ENCODE measurements at places on chromosomes 13 and 19. TPM values are rescaled to one million over a fixed set of nuclear protein-coding genes. Genes with fewer than 3 reads are reported as not detected.

The THSD8 gene
- not detected for total RNA-seq

The ITM2B gene
- 345 TPM for total RNA-seq

The PPP5C gene
- total RNA-seq: 96.1 TPM

DNA sequence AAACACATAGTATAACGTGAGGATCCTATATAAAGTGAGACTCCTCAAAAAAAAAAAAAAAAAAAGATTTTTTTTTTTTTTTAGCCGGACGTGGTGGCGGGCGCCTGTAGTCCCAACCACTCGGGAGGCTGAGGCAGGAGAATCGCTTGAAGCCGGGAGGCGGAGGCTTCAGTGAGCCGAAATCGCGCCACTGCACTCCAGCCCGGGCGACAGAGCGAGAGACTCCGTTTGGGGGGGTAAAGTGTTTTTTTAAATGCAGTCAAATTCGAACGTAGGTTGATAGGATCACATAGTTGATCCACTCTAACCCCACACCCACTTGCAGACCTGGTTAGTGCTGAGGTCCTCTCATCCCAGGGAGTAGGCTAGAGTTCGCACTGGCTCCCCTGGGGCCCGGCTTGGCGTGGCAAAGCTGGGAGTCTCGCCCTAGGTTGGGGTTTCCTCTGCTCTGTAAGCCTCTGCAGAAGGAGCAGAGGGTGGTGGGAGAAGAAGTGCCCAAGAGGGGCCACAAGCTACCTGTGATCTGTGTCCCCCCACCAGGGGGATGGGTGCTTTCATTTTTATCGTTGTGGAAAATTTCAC, 6.5 kb downstream of the RNF225 start:
- H3K4me1 ChIP-seq: peaks cover 10% of the 10 kb centered on the region
- no peak overlapping the region for H3K27ac ChIP-seq
- no peak for DNase-seq
- peak overlapping the region; percentile 67 for H3K4me3 ChIP-seq

DNA sequence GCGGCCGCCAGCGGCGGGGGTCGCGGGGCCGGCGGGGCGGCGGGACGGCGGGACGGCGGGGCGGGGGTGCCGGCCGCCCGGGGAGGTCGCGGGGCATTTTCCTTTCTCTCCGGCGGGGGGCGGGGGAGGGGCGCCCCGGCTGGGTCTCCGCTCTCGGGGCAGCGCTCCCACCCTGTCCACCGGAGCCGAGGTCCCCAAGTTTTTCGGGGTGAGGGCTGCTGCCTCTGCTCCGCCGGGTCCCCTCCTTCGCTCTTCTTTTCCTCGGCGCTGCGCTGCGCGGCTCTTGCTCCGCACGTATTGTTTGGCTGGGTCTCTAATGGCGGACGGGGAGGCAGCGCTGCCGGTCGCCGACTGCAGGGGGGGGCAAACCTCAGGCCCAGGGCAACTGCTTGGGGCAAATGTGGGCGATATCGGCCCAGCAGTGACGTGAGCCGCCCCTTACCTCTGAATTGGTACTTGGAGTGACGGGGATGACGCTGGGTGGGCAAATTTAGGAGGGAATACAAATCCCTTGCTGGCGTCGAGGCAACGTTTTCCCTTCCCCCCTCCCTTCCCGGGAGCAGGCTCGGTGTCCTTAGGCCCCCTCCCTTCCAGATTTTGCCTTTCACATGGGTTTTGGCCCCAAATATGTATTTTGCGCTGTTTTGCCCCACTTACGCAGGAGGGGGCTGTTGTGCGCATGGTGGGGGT, 759 bp downstream of the ZMYM2 start:
- H3K27ac ChIP-seq: peak overlapping the region; percentile 99
- H3K27me3 ChIP-seq: no peaks in the 10 kb centered on the region
- no peak for DNase-seq
- no peaks in the 10 kb centered on the region for H3K4me1 ChIP-seq
- no peaks in the 10 kb centered on the region for H3K36me3 ChIP-seq

GRCh38 chr19:14135355-14135754, 1.0 kb downstream of the ASF1B start:
- H3K4me3 ChIP-seq: no peak overlapping the region
- H3K36me3 ChIP-seq: no peaks in the 10 kb centered on the region
- H3K27me3 ChIP-seq: no peaks in the 10 kb centered on the region
- no peak for DNase-seq
- no peak overlapping the region for H3K27ac ChIP-seq
- H3K4me1 ChIP-seq: peaks cover 21% of the 10 kb centered on the region

- no peaks in the 10 kb centered on the region for H3K36me3 ChIP-seq
- DNase-seq: no peak
- H3K4me3 ChIP-seq: peak overlapping the region; percentile 29
- peaks cover 4% of the 10 kb centered on the region for H3K4me1 ChIP-seq
Observed at GRCh38 chr19:35845215-35846037, 6.9 kb downstream of the NPHS1 start.

GRCh38 chr13:96460609-96461008, 370.7 kb downstream of the HS6ST3 start:
- H3K27me3 ChIP-seq: no peaks in the 10 kb centered on the region
- DNase-seq: no peak
- H3K4me3 ChIP-seq: no peak overlapping the region
- no peaks in the 10 kb centered on the region for H3K4me1 ChIP-seq
- no peak overlapping the region for H3K27ac ChIP-seq

GRCh38 chr13:40371531-40372125, 294.8 kb downstream of the FOXO1 start:
- no peaks in the 10 kb centered on the region for H3K36me3 ChIP-seq
- no peak overlapping the region for H3K4me3 ChIP-seq
- no peaks in the 10 kb centered on the region for H3K27me3 ChIP-seq

DNA sequence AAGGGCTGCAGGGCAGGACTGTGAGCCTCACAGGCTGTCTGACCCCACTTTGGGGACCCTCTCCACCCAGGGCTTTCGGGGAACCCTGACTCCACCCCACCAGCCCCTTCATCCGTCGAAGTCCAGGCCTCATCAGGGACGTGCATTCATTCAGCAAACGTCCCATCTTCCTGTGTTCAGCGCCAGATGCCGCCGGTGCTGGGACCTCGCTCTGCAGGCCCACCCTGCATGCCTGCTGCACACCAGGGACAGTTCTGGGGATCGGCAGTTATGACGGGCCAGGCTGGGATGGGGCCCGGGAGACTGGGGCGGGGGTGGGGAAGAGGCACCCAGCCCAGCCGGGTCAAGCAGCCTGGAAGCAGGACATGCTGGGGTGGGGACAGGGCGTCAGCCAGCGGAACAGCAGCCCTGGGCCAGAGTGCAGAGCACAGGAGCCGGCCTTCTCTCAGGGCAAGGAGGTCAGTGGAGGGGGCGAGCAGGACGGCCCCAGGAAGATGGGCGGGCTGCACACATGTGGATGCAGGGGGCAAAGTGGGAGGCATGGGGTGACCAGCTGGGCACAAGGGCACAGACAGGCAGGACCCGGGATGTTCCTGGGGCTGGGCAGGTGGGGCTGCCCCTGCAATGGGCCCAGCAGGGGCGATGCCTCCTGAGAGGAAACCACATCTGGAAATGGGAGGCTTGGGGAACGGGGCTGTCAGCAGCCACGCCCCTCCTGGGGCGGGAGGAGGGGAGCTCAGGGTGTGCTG, 5.1 kb downstream of the GAMT start:
- no peak overlapping the region for H3K4me3 ChIP-seq
- H3K36me3 ChIP-seq: peaks cover 24% of the 10 kb centered on the region
- no peak overlapping the region for H3K27ac ChIP-seq
- H3K4me1 ChIP-seq: peaks cover 20% of the 10 kb centered on the region
- no peak for DNase-seq

DNA sequence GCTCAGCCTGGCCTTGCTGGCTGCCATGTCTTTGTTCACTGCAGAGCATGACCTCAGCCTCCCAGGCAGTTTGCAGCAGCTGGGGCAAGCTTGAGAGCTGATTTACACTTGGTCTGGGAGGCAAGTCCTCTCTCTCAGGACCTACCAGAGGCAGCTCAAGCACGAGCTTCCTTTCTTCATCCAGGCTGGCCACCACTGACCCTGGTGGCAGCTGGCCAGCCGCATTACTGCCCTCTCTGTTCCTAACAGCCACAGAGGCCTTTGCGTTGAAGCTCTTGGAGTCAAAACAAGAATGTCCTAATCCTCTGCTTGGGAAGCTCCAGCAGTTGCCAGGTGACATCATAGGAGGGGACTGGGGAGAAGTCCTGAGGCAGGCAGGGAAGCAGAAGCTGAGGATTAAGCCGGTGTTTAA, 85.7 kb downstream of the NUFIP1 start:
- no peaks in the 10 kb centered on the region for H3K36me3 ChIP-seq
- no peaks in the 10 kb centered on the region for H3K27me3 ChIP-seq
- H3K27ac ChIP-seq: peak overlapping the region; percentile 75

DNA sequence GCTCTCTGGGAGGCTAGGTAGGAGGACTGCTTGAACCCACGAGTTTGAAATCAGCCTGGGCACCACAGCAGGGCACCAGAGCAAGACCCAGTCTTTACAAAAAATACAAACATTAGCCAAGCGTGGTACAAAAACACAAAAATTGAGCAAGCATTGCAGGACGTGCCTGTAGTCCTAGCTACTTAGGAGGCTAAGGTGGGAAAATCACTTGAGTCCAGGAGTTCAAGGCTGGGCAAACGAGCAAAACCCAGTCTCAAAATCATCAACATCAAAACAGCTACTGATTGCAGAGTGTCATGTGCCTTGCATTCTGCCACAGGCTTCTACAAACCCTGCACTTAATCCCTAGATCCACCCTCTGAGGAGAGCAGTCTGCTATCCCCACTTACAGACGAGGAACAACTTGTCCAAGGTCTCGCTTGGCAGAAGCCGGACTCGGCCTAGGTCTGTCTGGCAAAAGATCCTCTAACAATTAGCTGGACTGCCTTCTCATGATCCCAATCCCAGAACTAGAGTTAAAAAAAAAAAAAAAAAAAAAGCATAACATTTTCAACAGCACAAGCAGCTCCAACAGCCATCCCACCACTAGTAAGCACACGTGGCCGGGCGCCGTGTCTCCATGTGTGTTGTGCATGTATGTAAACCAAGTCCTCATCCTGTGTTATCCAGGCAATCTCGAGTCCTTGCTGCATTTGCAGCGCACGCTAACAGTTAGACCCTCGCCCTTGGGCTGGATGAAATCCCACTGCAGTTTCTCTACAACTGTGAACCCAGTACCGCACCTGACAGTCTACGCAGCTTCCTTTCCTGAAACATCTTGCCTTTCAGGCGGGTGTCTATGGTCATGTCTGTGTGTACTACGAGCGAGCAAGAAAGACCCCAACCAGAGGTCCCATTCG, 2.0 kb downstream of the PPP6R1 start:
- H3K4me1 ChIP-seq: peaks cover 8% of the 10 kb centered on the region
- H3K27me3 ChIP-seq: no peaks in the 10 kb centered on the region
- H3K4me3 ChIP-seq: peak overlapping the region; percentile 87
- no peak overlapping the region for H3K27ac ChIP-seq

DNA sequence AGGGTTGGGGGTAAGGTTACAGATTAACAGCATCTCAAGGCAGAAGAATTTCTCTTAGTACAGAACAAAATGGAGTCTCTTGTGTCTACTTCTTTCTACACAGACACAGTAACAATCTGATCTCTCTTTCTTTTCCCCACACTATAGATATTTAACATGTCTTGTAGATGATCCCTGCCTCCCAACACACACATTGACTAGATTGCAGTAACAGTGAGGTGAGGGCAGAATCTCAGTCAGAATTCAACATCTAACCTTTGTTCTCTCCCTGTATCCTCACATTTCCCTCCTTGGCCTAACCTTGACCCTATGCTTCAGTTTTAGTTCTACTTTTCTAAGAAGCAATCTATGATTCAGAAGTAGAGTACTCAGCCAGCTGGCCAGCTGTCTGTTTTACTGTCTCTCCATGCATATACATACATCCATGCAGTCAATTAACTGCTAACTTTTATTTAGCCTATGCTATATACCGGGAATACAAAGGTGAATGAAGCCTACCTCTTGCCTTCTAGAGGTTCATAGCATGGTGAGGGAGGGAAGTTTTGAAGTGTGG, 18.1 kb downstream of the DNAJC15 start:
- H3K27me3 ChIP-seq: no peaks in the 10 kb centered on the region
- H3K4me1 ChIP-seq: peaks cover 8% of the 10 kb centered on the region
- no peak for DNase-seq
- no peaks in the 10 kb centered on the region for H3K36me3 ChIP-seq

DNA sequence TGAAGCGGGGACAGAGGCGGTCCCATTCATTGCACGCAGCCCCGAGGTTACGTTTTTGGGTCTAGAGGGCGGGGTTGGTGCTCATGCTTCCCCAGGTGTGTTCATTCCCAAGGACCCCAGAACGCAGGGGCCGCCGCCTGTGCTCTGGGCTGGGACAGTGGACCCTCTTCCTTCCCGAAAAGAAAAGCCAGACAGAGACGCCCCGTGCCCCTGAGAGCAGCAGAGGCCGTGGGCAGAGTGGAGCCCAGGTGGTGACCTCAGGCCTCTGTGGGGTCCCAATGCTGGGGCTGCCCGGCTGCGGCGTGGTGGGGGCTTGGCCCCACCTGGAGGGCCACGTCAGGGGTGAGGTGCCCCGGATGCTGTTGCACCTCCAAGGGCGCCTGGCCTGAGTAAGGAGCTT, 15.4 kb downstream of the SGTA start:
- no peak overlapping the region for H3K4me3 ChIP-seq
- H3K27me3 ChIP-seq: no peaks in the 10 kb centered on the region
- H3K36me3 ChIP-seq: peaks cover 72% of the 10 kb centered on the region
- no peak overlapping the region for H3K27ac ChIP-seq
- DNase-seq: no peak
- H3K4me1 ChIP-seq: no peaks in the 10 kb centered on the region

DNA sequence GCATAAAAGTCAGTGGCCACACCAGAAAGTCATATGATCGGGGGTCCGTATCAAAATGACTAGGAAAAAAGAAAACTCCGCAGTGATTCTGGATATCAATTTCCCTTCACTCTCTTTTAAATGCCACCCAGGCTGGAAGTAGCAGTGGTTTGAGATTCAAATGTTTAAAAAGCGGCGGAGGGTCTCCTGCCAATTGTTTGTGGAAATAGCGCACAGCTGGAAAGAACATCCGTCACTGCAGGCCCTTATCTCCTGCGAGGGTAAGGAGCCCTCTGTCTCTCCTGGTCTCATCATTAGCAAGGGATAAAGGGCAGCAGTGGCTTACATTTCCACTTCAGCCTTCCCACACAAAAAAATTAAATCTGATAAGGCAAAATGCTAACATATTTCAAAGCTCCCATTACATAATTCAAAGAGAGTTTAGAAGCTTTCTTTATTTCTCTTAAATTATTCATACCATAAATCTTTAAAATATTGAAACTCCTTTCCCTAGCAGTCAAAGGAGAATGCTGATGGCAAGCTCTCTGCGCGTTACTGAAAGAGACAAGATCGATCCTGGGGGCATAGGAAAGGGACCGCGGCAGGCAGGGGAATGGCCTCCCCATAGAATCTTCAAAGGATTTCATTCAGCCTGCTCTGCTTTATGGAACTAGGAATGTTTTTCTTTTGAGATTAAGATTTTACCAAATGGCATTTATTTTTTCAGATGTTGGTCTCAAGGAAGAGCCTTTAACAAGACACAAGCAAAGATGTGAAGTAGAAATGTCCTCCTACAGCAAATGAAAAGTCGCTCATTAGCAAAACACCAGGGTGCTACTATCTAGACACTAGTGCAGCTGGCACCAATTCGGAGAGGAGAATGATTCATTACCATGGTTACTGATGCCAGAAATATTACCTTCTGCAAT, 35.0 kb downstream of the AMER2 start:
- H3K36me3 ChIP-seq: no peaks in the 10 kb centered on the region
- no peak overlapping the region for H3K27ac ChIP-seq
- H3K27me3 ChIP-seq: no peaks in the 10 kb centered on the region

Data from ascending aorta (tissue), 2 donors.